ENCODE measurements at places on chromosomes 5 and 9.

GRCh38 chr5:50975840-50976239 lies 309.4 kb downstream of the PARP8 start:
- DNase-seq, result no peak

DNA sequence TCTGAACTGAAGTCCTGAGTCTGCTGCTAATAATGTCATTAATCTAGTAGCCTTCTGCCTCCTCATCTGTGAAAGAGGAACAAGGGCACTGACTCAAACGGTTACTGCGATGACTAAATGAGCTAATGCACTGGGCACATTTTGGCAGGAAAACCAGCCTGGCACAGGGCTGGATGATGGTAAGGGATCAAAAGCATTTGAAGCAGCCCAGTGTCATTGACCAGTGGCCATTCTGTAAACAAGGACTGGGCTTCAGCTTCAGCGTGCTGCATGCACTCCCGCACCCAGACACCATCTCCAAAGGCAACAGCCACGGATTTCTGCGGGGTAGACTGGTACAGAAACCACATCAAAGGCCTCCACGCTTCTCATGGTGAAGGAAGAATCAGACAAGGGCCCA lies 8.0 kb downstream of the GCNT4 start:
- DNase-seq, result no peak

- no peak for DNase-seq
These were observed 665.0 kb downstream of the NR2F1-AS1 start for GRCh38 chr5:92916036-92916435.

- no peak for DNase-seq
These were observed 29.0 kb downstream of the GLRA1 start for GRCh38 chr5:151895660-151896030.

DNA sequence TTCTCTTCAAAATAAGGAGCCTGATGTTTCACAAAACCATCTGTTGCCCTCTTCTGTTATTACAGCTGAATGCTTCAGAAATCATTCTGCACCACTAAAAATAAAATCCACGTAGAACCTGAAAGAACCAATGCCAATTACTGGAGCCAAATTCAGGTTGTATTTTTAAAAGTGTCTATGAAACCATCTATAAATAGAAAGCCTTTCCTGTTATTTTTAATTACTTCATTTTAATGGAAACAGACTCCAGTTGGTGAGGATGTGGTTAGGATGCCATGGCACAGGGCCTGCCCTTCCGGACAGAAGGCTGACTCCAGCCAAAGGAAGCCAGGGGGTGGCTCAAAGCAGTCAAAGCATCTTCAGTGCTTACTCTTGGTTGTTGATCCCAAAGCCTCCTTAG lies 119.8 kb downstream of the TENT4A start:
- no peak for DNase-seq

- DNase-seq, result no peak
These were observed 105.7 kb upstream of the FAM120A start for GRCh38 chr9:93345643-93346230.

DNA sequence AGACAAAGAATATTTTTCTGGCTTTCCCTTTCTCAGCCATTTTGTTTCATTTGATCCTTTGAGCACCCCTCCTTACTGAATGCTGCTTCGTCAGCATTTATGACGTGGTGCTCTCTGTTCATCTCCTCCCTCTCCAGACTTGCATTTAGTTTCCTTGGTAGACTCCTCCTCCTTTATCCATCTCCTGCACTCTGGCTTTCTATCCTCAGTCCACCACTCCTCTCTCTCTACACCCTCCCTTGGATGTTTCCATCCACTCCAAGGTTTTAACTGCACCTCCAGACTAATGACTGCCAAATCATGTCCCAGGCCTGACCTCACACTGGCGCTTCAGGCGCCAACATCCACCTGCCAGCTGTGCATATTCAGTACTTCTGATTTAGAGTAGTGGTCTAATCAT lies 245.4 kb downstream of the RAB3C start:
- DNase-seq, result no peak

- DNase-seq, result no peak
These were observed 1.6 kb downstream of the DNLZ start for GRCh38 chr9:136361754-136362449.
